ENCODE measurements at places on chromosomes 7 and 10. TPM values are rescaled to one million over a fixed set of nuclear protein-coding genes. Genes with fewer than 3 reads are reported as not detected.
A peak's percentile ranks its signal among the peaks of the same experiment; 100 is the strongest.

The CREB5 gene
- not detected for total RNA-seq

DNA sequence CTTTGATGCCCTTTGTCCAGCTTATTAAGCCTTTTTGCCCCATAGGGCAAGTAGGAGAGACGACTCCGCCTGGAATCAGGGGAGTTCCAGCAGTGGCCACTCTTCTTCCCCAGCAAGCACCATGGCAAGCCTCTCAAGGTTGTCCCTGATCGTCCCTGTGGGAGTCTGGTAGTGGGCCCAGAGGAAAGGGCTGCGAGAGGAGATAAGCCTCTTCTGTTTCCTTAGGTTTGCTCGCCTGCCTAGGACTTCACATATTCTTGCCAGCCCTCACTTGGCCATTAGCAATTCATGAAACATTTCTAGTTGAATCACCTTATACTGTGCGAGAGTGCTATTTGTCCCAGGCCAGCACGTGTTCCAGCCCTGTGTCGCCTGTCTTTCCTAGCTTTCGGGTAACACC, 47.8 kb upstream of the CPN1 start:
- DNase-seq: no peak

The VWC2 gene
- total RNA-seq: not detected

DNA sequence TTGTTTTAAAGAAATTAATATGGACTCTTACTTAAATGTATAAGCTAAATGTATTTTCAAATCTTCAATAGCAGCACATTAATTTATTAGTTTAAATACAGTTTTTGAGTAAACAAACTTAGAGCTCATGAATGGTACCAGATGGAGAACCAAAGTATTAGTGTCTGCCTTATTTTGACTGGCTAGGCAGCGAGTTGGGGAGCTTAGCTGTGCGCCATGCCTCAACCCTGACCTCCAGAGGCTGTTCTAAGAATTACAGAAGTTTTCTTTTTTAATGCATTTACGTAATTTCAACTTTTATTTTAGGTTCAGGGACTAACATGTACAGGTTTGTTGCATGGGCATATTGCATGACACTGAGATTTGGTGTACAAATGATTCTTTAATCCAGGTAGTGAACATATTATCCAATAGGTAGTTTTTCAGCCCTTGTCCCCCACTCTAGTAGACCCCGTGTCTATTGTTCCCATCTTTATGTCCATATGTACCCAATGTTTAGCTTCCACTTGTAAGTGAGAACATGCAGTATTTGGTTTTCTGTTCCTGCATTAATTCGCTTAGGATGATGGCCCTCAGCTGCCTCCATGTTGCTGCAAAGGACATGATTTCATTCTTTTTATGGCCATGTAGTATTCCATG, 166.8 kb downstream of the IQUB start:
- DNase-seq: no peak

DNA sequence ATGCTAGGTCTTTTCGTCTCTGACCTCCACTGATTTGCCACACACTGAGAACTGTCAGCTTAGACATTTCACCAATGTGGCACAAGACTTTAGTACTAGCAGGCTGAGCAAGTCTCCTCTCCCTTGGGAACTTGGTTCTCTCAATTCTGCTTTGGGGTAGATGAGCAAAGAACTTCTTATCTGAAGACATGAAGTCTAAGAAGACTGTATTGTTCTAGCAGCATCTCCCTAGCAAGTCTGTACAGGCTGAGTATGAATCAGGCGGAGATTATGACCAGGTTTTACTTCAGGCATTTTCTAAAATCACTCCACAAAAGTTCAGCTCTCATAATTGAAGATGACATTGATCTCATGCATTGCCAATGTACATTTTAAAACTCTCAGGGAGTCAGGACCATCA, 23.8 kb upstream of the STN1 start:
- no peak for DNase-seq

DNA sequence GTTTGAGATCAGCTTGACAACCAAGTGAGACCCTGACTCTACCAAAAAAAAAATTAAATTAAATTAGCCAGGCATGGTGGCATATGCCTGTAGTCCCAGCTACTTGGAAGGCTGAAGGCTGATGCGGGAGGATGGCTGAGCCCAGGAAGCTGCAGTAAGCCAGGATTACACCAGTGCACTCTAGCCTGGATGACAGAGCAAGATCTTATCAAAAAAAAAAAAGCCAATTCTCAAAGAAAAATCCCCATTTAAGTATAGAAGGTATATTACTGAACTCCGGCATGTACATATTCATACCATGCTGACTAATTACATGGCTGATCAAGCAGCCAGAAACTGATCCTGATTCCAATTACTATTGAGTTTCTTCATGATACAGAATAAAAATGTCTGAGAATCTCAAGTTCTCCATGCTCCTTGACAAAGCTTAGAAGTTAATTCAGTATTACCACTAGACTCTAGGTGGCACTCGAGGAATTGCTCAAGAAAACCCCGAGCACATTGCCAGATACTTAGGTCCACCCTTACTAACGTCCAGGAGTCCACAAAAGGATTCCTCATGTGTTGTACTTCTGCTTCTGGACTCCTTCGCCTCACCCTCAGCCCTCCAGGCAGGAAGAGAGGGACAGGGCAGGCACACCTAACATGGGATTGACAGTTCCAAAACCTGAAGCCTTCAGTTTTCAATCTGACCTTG, 148.9 kb downstream of the PARD3 start:
- DNase-seq: no peak

DNA sequence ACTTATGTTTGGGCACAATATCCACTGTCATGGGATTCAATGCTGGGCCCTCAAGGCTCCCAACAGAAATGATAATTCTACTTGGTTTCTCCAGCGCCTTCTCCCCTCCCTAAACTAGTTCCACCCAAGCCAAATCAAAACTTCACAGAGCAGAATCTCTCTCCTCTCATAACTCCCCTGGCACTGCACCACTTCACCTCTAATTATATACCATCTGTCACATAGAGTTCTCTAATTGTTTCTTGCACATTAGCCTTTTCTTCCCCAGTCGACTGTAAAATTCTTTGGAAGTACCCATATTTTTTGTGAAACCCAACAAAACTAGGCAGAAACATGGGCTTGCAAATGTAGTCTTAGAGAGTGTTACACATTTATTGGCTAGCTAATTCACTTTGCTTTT, 8.1 kb downstream of the SGMS1 start:
- no peak for DNase-seq

- DNase-seq: no peak
Observed at GRCh38 chr10:131667561-131667960, 233.2 kb upstream of the PPP2R2D start.

The SVIL gene
- total RNA-seq: 6.8 TPM

DNA sequence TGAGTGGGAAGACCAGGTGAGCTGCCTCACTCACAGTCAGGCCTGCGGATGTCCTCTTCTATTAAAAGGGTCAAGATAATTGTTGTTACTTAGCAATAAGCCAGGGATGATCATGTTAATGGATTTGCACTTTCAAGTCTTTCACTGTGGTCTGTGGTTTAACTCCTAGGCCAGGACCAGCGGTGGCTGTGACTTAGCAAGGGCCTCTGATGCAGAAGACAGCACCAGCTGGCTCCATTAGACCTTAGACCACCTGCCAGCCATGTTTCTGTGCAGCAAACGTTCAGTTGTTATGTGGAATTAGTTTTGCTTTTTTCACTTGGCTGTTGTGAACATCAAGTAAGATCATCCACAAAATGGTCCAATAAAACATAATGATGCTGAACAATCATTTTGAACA, 537.3 kb downstream of the TNS3 start:
- DNase-seq: no peak

The PDCD11 gene
- total RNA-seq: 151 TPM

DNA sequence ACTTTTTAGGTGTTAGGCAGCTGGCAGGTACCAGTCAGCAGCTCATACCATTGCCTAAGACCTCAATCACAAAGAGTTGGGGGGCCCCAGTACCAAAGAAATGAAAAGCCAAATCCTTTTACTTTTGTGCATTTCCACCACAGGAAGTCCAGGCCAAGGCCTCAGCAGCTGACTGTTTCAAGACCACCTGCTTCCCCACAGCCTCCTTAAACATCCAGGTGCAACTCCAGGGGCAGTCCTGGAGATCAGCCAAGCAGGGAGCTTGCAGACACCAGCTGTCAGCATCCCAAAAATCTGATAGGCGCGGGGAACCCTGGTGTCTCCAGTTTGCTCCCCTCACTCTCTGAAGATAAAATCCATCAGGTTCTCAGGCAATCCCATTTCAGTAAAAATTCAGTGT, 91.5 kb upstream of the EFCAB10 start:
- DNase-seq: peak; percentile 5

The WDFY4 gene
- 2.0 TPM for total RNA-seq

- no peak for DNase-seq
Observed at GRCh38 chr7:32023376-32023775, 46.8 kb downstream of the PDE1C start.

The PAPSS2 gene
- total RNA-seq: 2.6 TPM

DNA sequence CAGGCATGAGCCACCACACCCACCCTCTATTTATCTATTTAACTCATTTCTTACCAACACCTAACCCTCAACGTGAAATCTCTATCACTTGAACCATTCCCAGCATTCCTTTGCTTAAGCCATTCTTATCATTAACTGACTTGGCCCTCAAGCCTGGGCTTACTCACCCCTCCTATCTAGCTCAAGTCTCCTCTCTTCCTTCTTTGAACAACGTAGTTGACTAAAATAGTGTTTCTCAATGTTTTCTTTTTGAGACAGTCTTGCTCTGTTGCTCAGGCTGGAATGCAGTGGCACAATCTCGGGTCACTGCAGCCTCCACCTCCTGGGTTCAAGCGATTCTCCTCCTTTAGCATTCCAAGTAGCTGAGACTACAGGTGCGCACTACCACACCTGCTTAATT, 7.0 kb downstream of the ANXA7 start:
- DNase-seq: no peak

The NUTM2A gene
- 0.56 TPM for total RNA-seq

The AOAH gene
- 108 TPM for total RNA-seq

GRCh38 chr10:405648-406047, 270.4 kb downstream of the ZMYND11 start:
- no peak for DNase-seq

The PSD gene
- 7.6 TPM for total RNA-seq

- DNase-seq: no peak
Observed at GRCh38 chr7:47538846-47539311, 43.0 kb downstream of the TNS3 start.

The MUC12 gene
- total RNA-seq: not detected

DNA sequence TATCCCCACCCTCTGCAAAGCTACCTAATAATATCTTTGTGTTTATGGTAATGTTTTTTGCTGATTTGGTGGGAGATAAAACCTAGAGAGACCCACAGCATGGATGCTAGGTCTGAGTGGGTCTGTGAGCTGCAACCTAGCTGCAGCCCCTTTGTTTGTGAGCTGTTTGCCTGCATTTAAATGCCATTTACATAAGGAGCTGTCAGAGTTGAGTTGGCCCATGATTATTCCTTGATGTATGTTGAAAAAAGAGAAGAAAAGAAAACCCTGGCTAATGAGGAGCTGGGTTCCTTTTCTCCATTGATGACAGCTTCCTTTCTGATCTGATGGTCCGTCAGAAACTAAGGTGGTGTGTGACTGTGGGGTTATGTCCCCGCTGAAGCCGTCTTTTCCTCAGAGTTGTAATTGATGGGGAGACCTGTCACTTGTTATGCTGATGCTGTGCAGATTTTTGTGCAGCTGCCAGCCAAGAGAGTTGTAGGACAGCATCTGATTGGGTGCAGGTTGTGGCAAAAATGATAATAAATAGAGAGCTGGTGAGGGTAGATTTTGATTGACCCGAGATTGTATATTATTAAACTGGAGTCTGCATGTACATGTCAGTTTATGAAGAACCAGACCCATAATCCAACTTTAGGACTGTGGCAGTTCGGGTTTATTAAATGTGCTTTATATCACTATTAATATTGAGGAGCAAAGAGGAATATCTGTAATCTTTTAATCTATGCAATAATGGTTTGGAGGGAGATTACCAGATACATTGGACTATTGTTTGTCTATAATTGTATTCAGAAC, 219.8 kb downstream of the AUTS2 start:
- DNase-seq: no peak

- no peak for DNase-seq
Observed at GRCh38 chr10:83991986-83992753, 147.1 kb upstream of the GHITM start.

The GFRA1 gene
- not detected for total RNA-seq

- no peak for DNase-seq
Observed at GRCh38 chr7:93836116-93836515, 54.4 kb downstream of the TFPI2 start.

GRCh38 chr10:22805304-22805703, 90.9 kb upstream of the PIP4K2A start:
- no peak for DNase-seq

The HMX2 gene
- not detected for total RNA-seq

The SLC16A9 gene
- 0.24 TPM for total RNA-seq

GRCh38 chr10:62934258-62934657, 118.1 kb upstream of the EGR2 start:
- no peak for DNase-seq

The ADRB1 gene
- total RNA-seq: 1.3 TPM

The HGF gene
- 0.53 TPM for total RNA-seq

- DNase-seq: no peak
Observed at GRCh38 chr10:119832951-119833350, 39.7 kb downstream of the MCMBP start.

DNA sequence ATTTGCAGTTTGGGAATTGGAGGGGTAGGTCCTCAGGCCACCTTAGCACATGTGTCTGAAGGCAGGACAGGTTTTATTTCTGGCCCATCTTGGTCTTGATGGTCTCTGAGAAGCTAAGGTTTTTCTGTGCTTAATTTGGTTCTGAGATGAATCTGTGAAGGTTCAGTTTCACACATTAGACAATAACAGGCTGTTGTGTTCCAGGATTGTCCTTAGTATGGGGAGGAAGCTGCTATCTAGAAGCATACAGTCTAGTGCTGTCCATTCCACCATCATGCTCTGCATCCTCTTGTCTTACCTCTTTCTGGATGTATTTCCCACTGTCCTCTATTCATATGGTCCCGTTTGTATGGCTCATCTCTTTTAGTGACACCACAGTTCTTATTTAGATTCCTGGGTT, 7.1 kb downstream of the UBE2D1 start:
- DNase-seq: no peak

DNA sequence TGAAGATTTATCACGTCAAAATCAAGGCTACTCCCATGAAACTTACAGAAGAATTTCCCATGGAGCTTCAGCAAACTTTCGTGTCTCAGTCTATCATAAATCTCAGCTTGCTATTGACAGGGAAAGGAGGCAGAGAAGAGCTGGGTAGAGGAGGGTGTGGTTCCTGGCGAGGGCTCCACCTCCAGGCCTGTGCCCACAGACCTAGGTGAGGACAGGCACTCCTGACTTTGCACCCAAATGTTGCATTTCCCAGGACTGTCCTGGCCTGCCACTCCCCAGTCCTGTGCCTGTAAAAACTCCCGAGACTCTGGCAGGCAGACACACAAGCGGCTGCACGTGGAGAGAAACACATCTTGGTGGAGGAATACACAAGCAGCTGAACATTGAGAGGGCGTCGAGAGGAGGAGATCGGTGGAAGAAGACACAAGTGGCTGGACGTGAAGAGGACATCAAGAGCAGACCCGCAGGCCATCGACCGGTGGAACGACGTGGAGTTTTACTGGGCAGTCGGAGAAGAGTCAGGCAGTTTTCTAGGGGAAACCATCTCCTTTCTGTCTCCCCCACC, 145.1 kb downstream of the CTNNA3 start:
- DNase-seq: no peak

The CRHR2 gene
- total RNA-seq: not detected

GRCh38 chr10:30158325-30158960, 99.1 kb upstream of the JCAD start:
- DNase-seq: no peak

Measured in natural killer cell treated with Interleukin-12 subunit alpha and Interleukin-12 subunit beta and Interleukin-15 and Interleukin-18, amount 100 ng/mL, for 72 hours (primary cell).